ENCODE measurements at places on chromosomes 5 and 9.

DNA sequence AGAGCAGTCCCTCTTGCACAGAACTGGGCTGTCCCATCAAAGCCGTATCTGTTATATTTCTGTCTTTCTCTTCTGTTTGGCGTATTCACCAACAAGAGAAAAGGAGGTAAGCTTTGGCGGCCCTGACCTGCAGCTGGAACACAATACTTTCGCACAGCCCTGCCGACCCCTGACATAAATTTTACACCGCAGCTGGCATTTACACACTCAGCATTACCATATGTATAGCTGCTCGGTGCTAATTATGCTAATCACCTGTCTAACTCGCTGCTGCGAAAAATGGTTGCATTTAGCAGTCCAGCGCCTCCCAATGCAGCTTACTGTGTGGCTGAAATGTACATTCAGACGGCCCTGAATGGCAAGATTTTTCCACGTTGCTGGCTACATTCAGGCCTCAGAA lies 20.8 kb downstream of the PTCH1 start:
- DNase-seq, result no peak

GRCh38 chr5:162603443-162604070 lies 536.0 kb downstream of the GABRG2 start:
- no peak for DNase-seq

- DNase-seq, result no peak
These were observed 1.3 kb downstream of the C5orf15 start for GRCh38 chr5:133967124-133967523.

DNA sequence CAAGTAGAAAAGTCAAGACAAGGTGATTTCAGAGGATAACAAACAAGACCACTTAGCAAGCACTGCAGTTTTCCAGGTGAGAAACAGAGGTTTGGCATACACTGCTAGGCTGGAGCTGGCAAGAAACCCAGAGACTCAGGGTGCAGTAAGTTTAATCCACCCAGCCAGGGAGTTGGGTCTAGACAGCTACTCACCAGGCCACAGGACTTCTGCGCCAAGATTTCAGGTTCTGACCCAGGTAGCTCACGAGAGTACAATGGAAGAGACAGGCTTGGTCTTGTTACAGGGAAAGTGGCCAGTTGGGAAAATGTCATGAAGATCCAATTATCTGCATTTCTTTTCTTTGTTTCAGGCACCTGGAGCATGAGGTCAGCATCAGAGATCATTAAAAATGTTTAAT lies 9.8 kb downstream of the SMIM23 start:
- DNase-seq, result no peak

DNA sequence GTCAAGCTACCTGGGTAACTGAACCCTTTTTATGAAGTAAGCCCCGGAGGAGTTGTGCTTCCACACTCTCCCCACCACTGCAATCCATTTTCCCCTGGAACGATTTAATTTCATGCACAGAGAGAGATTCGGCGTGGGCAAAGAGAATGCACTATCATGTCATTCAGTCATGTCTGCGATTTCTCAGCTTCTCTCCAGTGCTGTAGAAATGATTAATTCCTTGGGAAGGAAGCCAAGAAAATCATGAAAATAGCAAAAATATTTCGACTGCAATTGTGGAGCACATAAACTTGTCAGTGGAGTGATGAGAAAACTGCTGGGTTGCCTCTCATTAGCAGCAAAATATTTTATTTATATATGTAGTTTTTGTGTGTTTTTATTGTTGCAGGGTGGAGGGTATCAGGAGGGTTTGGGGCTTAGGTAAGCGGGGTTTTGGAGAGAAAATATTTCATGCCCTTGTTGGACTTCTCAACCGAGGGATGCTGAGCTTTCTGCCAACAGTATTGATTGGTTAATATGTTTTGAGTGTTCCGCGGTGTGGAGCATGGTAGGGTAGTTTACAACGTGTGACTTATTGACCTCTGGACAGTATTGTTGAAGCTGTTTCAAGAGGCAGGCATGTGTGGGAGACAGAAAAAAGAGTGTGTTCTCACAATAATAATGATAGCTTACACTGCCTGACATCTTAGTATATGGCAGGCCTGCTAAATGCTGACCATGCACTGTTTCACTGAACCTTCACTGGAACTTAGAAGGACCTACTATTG lies 69.3 kb downstream of the SGCD start:
- no peak for DNase-seq

GRCh38 chr5:174609116-174609515 lies 115.3 kb upstream of the MSX2 start:
- DNase-seq, result no peak

- DNase-seq, result no peak
These were observed 55.9 kb downstream of the ABCA1 start for GRCh38 chr9:104871961-104872527.

DNA sequence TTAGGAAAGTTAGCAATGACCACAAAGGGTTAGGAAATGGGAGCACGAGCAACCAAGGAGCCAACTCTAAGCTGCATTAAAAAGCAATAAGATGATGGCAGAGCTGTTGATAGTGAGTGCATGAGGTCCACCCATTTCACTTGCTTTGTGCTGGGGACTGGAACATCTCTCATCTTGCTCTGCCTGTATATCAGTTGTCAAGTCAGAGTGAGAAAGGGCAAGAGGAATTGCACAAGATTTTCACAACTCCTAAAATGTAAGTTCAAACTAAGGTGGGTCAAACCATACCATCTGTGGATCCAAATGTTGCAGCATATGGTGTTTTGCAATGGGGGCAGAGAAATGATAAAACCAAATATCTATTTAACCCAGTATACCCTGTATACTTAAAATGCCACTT lies 2.8 kb upstream of the ESM1 start:
- no peak for DNase-seq

DNA sequence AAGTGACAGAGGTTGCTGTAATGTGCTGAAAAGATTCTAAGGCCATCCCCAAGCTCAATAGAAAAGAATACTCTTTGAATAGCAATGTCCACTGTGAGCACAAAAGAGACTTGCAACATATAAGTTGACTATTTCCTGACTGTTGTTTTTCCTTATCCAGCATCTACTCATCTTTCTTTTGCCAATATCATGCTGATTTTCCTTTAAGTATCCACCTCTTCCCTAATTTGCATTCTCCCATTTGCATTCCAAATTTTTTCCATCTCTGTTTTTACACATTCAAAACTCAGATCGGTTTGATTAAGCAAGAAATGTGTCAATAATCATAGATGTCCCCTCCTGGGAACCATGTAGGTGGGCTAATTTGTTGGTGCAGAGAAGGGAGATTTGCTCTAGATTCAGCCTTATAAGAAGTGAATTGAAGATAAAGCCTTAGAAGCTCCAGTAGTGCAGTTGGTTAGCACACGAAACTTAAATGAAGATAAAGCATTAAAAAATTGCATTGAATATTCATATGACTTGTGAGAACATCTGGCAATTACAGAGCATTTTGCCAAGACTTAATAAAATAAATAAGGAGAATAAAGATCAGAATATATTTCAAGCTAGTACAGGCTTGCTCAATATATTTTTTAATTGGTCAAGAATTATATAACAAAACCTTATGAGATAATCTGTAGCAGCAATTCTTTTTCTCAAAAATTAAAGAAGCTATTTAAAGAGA lies 267.6 kb downstream of the TMEM167A start:
- no peak for DNase-seq

GRCh38 chr5:7803937-7804336 lies 47.0 kb downstream of the CFAP90 start:
- DNase-seq, result no peak

GRCh38 chr9:88503081-88503844 lies 31.7 kb upstream of the NXNL2 start:
- DNase-seq, result no peak

GRCh38 chr9:129990269-129991010 lies 52.5 kb downstream of the FNBP1 start:
- DNase-seq, result no peak

DNA sequence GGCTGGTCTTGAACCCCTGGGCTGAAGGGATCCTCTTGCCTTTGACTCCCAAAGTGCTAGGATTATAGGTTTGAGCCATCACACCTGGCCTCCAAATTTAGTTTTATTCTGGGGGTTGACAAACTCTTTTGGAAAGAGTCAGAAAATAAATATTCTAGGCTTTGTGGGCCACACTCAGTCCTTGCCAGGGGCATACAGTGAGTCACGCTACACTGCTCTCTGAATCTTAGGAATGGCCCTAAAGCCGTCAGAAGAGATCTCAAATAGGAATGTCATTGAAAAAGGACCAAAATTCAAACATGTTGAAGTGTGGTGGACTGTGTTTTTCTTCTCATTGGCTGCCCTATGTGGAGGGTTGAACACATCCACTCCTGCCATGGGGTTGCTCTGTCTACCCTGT lies 127.7 kb upstream of the BASP1 start:
- DNase-seq, result no peak

- DNase-seq, result no peak
These were observed 28.5 kb downstream of the MVB12B start for GRCh38 chr9:126354887-126355770.

DNA sequence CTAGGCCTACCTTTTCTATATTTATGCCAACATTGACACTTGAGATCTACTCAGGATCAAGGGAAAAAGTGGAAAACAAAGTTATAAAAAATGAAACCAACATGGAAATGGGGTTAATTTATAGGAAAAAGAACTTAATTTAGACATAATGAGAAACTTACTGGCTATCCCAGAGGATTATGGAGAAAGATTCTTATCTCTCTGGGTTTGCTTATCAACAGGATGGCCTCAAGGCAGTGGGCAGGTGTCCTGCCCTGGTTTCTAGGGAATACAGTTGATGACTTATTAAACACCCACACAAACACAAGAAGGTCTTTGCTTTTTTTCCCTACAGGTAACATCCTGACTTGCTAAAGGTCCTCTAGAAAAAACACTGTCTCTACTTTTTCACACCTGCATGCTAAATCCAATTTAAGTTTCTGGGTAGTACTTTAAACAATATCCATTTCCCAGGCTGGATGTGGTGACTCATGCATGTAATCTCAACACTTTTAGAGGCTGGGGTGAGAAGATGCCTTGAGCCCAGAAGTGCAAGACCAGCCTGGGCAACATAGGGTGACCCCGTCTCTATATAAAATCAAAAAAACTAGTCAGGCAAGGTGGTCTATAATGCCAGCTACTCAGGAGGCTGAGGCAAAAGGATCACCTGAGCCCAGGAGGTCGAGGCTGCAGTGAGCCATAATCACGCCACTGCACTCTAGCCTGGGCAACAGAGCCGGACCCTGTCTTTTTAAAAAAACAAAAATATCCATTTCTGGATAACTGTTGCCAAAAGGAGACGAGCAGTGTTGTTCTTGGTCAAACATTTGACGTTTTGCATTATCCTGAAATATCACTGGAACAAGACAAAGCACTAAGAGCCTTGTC lies 6.6 kb upstream of the ZNF608 start:
- no peak for DNase-seq

DNA sequence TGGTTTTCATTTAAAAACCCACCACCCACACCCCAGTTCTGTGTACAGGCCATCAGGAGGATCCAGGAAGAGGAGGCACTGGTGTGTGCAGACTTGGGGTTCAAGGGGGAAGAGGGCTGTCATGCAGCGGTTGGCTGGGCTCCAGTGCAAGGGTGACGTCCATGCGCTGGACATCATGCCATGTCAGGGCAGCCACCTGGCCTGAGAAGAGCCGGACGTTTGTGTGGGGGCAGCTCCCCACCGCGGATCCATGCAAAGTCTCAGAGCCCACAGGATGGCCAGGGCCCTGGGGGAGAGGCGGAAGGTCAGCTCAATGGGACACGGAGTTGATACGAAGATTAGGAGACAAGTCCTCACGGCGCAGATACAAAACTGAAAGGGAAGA lies 11.1 kb downstream of the BRD9 start:
- no peak for DNase-seq

- DNase-seq, result no peak
These were observed 109.4 kb upstream of the PRLR start for GRCh38 chr5:35339616-35340100.

DNA sequence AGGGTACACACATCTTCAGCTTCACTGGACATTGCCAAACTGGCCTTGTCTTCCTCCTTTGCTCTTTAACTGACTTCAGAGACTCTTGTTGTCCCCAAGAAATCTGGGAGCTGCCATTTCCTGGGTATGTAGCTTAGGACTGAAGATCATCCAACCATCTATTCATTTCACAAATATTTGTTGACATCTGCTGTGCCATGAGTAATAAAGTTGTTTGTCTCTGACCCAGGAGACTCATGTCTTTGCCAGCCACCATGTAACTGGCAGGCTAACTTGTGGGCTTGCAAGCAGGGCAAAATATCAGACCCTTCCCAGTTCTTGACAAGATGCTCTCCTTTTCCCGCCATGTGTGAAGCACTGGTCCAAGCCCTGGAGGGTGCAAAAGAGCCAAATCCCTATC lies 17.1 kb upstream of the TOR1B start:
- DNase-seq, result no peak

GRCh38 chr9:98607787-98608186 lies 100.9 kb downstream of the GABBR2 start:
- DNase-seq, result no peak

- no peak for DNase-seq
These were observed 25.5 kb downstream of the PLAC8L1 start for GRCh38 chr5:146079695-146080373.

- peak; percentile 15 for DNase-seq
These were observed 245.2 kb downstream of the EFNA5 start for GRCh38 chr5:107425541-107426031.

DNA sequence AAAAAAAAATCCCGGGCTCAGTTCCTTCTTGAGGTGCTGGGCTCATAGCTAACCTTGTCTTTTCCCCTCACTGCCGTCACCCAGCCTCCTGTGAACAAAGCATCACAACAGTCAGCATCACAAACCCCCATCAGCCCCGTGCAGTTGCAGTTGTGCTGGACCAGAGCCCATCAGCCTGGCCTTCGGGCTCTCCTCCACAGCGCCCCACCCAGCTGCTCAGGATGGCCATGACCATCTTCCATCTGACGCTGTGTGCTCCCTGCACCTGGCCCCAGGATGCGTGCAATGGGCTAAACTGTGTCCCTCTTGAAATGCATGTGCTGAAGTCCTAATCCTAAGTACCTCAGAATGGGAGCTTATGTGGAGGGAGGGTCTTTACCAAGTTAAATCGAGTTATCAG lies 48.1 kb downstream of the NSUN2 start:
- no peak for DNase-seq

DNA sequence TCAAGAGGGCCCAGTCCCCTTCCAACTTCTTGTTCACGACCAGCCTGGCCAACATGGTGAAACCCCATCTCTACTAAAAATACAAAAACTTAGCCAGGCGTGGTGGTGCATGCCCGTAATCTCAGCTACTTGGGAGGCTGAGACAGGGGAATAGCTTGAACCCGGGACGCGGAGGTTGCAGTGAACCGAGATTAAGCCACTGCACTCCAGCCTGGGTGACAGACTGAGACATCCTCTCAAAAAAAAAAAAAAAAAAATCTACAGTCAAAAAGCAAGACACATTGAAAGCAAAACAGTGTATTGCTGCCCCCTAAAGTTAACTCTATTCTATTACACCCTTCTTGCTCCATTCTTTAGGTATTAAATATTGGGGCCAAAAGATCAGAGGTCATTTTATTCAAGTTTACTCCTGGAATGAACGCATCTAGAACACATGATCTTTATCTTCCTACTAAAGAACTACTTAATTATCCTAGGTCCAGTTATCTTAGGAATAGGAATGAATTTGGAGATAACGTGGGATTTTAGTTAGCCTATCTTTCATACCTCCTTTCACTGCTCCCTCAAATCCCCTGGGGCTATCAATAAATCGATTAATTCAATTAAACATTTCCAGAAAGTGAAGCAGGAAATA lies 2.4 kb downstream of the ATG12 start:
- DNase-seq, result peak; percentile 58

- DNase-seq, result no peak
These were observed 64.9 kb downstream of the CFAP95 start for GRCh38 chr9:69885474-69885929.
